ENCODE measurements at places on chromosomes 6 and 20.
A peak's percentile ranks its signal among the peaks of the same experiment; 100 is the strongest.

GRCh38 chr6:71252410-71252809 lies 36.2 kb upstream of the OGFRL1 start:
- no peak for DNase-seq

DNA sequence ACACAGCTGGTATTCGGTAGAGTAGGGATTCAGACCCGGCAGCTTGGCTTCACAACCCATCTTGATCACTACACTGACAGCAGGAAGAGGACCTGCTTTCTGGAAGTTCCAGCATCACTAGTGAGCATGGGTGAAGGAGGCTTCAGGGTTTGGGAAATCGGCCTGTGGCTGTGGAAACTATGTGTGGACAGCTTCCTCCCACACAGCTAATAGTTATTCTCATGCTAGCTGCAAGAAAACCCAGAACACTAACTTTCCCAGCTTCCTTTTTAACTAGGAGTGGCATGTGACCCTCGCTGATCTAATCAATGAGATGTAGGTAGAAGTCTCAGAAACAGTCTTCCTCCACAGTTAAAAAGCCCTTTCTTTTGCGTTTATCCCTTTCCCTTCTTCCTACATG lies 36.3 kb upstream of the SIRPA start:
- DNase-seq: no peak

DNA sequence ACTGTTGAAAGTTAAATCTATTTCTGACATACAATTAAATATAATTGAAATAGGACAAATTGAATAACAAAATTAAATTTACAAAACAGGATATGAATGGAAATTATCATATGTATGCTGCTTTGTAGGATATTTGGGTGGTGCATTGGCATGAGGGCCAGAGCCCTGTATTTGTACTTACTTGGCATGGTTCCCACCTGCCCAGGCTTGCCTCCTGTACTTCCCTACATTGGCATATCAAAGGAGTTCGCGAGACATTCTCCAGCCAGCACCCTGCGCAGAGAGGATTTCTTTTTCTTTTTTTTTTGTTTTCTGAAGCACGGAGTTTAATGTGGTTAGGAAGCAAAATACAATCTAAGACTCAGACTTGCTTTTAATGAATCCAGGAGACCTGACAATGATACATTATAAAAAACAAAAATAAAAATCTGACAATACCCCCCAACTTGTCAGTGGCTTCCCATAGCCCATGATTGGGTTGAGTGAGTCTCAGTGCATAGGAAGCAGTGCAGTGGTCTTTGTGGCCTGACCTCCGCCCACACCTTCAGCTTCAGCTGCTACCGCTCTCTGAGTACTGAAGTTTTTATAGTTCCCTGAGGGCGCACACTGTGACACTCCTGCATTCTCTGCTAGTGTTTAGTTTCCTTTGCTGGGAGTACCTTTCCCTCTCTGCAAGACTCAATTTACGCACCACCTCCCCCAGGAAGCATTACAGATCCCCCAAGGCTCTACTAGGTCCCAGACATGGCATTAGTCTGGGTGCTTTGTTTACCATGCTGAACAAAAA lies 440.8 kb downstream of the UTRN start:
- no peak for DNase-seq

DNA sequence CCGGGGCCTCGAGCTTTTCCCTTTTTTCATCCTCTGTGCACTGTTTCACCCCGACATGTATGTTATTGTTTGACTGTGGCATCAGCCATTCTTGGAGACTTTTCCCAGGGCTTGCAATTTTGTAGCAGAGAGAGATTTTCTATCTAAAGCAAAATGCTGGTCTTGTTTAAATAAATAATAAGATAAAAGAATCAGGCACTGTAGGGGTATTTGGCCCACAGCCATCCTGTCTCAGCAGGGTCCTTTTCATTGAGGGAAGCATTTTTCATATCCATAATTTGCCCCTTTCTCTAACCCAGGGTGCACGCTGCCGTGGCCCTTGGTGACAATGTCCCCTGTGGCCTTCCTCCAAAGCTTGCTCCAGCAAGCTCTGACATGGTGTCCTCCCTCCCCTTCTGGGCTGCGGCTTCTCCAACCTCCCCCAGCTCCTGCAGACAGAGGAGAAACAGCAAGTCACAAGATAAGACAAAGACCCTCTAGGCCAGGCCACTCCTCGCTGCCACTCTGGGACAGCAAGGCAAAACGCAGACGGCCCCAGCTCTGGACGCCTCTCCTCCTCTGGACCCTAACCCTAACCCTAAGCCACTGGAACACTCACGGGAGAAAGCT lies 117.6 kb downstream of the MYLK4 start:
- DNase-seq: no peak

DNA sequence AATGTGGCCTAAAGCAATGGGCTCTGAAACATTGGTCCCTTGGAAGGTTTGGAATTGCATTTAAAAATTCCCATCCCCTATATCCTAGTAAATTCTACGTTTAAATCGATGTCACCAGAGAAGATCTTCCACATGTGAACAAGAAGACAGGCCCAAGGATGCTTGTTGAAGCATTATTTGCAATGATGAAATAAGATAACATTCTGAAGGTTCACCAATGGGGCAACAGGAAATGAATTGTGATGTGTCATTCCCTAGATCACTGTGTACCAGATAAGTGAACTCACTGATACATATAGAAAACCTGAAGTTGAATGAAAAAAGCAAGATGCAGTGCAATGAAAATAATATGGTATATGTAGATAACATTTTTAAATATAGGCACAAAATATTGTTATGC lies 464.3 kb upstream of the BTBD3 start:
- no peak for DNase-seq

DNA sequence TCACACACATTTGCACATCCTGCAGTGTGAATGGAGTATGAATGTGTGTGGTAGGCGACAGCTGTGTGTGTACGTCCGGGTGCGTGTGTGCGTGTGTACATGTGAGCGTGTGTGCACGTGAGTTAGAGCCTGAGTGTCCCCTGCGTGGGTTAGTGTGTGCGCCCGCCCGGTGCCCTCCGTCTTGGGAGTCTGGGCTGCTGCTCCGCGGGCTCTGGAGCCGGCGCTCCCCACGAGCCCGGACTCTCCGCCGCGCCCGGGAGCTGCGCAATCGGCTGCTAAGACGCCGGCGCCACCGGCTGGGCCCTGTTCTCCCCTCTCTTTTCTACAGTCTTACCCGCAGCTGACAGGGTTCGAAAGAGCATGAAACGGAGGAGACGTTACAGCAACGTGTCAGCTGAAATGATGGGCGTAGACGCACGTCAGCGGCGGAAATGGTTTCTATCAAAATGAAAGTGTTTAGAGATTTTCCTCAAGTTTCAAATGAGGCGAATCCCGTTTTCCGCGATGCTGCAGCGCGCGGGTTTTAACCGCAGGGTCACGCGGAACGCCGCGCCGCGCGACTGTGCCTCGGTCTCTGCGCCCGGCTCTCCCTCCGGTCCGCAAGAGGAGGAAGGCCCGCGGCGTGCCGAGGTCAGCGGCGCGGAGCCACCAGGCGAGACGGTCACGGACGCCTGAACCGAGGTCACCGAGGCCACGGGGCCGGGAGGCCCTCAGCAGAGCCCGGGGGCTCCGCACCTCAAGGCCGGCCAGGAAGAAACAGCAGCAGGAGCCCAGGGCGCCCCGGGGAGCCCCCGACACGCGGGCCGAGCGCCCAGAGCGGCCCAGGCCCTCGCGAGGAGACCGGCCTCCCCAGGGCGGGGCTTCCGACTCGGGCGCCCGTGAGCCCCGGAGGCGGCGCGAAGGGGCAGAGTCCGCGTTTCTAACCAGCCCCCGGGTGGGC lies 95.3 kb upstream of the BHLHE23 start:
- peak; percentile 71 for DNase-seq

DNA sequence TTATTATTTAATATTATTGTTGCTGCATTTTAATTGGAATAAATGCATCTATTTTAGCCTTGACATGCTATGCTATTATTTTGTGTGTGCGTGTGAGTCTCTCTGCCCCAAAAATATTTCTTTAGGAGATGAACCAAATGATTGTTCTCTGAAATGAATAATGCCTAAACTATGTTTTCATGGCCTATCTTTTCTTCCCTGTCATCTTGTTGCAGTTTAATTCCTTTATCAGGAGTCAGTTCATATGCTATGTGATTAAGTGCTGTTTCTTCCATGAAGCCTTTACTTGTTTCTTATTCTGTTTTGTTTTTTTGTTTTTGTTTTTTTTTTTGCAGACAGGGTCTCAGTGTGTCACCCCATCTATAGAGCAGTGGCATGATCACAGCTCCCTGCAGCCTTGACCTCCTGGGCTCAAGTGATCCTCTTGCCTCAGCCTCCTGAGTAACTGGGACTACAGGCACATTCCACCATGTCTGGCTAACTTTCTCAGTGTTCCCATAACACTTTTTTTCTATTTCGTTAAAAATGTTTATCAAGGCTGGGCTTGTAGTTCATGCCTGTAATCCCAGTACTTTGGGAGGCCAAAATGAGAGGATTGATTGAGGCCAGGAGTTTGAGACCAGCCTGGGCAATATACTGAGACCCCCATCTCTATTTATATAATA lies 25.7 kb downstream of the TPX2 start:
- no peak for DNase-seq

- DNase-seq: no peak
These were observed 665.1 kb downstream of the RNF144B start for GRCh38 chr6:19052219-19052618.
